ENCODE measurements at places on chromosomes 16 and 17. TPM values are rescaled to one million over a fixed set of nuclear protein-coding genes. Genes with fewer than 3 reads are reported as not detected.

GRCh38 chr16:85173981-85174751 is 61.9 kb upstream of the CIBAR2 start:
- DNase-seq: no peak

SEPTIN1 gene
- 2.9 TPM for total RNA-seq

GRCh38 chr16:57245472-57246113 is 534 bp downstream of the ARL2BP start:
- DNase-seq: peak; percentile 58

DNA sequence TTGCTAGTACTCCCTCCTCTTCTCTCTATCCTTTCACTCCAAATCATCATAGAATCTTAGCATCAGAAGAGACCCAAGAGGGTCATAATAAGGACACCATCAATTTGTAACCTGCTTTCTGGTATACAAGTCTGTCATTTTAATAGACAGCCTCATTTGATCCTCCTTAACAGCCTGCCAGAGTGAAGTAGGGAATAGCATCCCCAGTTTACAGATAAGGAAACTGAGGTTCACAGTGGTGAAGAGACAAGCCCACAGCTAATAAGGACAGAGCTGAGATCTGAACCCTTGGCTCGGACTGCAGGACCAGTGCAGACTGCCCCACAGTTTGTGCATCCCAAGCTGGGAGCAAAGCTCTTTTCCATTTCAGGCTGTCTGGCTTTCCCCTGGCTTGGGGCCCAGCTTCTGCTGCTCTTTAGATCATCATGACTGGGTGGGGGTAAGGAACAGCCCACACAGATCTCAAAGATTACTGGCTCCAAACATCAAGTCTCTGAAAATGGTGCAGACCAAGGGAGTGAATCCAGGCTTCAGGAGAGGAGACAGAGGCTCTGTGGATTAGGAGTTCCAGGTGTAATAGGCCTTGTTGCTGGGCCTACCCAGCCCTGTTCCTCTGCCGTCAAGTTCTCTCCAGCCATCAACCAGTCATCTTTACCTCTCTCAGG is 10.3 kb upstream of the IGFBP4 start:
- DNase-seq: no peak

DNA sequence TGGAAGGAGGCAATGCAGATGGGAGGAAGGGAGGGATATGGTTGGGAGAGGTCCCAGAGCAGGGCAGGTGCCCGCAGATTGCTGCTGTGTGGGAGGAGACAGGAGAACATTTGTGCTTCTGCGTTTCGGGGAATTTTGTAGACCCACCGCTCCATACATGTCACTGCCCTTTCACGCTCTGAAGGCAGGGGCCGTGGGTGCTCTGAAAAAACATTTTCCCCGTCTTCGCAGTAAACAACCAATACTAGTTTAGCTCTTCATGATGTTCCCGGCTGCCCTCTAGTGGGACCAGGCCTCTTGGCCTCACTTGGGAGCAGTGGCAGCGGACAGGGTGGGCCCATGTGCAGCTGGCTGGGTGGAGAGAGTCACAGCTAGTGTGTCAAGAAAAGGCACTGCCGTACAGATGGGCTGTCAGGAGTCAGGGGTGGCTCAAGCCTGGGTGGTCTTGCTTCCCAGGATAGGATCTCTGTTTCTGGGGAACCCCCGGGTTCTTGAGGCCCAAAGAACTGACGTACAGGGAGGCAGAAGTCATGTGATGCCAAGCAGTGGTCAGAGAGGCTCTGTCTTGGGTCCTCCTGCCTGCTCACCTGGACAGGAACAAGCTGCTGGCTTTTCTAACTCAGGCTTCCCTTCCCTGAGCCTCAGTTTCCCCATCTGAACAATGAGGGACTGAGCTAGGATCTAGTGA is 46.5 kb upstream of the CPNE2 start:
- peak; percentile 70 for DNase-seq

GRCh38 chr16:2088759-2089358 is 41.1 kb downstream of the TSC2 start:
- no peak for DNase-seq

G6PC3 gene
- 51.2 TPM for total RNA-seq

DNA sequence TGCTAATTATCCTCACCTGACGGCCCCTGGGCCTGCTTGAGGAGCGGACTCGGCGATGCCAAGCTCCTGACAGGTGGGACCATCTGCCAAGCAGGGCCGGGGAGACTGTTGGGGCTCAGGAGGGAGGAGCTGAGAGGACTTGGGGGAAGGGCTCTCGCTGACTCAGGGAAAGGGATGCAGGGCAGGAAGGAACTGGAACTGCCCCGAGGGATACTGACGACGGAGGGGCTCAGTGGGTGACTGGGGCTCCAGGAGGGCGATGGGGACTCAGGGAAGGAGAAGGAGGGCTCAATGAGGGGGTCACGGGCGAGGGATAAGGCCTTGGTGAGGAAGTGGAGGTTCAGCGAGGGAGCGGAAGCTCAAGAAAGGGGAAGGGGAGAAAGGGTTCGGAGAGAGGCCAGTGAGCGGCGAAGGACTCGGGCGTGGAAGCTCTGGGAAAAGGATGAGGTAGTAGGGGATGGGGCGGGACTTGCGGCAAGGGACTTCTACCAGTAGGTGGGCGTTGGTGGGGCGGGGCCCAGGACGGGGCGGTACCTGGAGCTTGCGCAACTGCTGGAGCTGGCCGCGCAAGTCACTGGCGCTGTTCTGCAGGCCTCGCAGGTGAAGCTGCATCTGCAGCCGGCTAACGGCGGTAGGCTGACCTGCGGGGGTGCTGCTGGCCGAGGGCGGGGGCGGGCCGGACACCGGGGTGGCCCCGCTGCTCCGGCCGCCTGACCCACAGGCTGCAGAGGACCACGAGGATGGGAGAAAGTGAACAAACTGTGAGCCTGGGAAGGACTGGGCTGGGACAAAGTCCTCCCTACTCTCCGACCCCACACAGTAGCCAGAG is 46.5 kb downstream of the SRCIN1 start:
- DNase-seq: peak; percentile 86

DNA sequence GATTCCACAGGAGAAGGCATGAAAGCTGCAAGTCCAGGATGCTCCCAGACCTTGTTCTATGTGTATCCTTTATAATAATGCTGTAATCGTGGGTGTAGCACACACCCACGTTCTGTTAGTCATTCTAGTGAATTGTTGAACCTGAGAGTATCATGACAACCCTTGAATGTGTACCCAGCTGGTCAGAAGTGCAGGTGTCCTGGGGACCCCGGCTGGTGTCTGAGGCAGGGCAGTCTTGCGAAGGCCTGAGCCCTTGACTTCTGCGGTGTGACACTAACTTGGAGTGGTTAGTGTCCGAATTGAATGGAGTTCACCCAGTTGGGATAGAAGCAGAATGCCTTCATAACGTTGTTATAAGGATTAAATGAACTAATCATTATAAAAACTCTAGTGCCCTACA is 218.0 kb upstream of the TNRC6C start:
- DNase-seq: no peak

GRCh38 chr17:48632579-48633265 is 6.6 kb upstream of the HOXB9 start:
- DNase-seq: no peak

DNA sequence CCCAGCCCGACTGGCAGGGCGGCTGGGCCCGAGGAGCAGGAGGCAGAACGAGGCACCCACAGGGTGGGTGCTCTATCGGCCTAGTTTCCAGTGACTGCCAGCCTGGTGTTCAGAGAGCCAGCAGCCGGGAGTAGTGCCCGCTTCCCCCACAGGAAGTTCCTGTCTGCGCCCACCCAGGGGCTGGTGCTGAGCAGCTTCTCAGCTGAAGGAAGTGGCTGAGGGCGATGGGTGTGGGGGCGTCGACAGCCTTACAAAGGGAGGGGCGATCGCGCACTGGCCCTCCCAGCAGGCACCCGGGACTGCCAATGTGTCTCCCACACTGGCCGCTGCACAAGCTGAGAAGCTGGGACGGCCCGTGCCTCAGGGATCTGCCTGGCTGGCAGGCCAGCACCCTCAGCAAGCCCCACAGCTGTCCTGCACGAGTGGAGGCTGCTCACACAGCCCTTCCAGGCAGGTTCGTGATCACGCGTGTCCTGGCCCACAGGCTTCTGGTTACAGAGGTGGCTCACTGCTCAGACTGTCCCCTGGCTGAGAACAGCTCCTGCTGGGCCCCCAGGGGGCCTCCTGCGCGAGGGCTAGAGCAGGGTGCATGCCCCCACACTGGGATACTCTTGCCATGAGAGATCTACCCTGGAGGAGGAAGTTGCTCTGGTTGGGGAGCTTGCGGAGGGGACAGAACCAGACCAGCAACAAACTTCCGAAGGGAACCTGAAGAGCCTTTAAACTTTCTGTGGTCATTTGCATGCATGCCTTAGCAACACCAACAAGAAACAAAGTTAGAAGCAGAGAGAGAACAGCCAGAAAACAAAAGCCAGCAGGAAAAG is 2.5 kb downstream of the RNF166 start:
- DNase-seq: no peak

DNA sequence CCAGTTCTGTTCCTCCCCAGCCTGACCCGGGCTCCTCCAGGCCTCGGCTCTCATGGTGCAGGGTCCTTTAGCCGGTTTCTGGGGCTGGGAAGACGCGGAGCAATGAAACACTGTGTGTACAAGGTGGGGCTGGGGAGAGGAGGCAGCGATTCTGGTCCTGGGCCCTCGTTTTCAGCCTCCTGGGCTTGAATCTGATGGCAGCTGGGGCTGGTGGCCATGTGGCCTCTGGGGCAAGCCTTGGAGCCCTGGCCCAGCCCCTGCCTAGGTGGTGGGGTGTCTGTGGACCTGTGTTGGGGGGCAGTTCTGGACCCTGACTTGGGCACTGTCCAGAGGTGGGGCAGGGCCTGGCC is 4.1 kb downstream of the FOXJ1 start:
- DNase-seq: peak; percentile 23

- DNase-seq: peak; percentile 55
Measured at GRCh38 chr17:79970576-79971068, 65.0 kb downstream of the TBC1D16 start.

- DNase-seq: no peak
Measured at GRCh38 chr16:54628796-54629625, 301.7 kb upstream of the IRX5 start.

- DNase-seq: no peak
Measured at GRCh38 chr16:86763819-86764218, 185.5 kb downstream of the FOXL1 start.

DNA sequence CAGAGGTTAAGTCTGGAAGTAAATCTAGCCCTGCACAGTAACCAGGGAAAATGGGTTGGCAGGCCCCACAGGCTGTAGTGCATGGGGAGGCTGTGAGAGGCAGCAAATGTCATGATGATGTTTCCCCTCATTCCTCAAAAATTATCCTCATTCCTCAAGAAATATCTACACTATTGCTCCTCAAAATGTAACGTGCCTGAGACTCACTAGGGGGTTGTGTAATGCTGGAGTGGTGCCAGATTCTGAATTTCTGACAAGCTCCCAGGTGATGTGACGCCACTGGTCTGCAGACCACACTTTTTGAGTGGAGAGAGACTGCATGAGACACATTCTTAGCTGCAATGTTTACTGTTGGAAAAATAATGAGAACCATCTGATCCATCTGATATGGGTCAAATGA is 1.2 kb upstream of the MPP3 start:
- no peak for DNase-seq

DNA sequence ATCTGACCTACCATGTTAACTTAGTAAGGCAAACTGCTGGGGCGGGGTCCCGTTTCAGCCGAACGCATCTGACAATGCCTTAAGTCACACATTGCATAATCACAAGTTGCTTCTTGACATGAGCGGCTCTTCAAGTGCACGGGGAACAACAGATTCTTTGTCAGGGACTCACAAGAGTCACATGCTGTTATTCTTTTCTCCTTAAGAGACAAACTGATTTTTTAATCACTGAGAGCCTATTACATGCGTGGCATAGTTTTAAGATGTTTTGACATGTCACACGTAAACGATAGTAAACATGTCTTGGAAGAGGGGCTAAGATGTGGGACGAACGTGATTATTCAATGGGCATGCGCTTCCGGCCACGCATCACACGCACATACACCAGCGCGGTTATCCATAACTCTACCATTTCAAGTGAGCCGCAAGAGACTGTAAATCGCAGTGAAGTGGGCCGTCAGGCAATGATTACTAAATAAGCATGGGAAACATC is 63.4 kb downstream of the ADCY9 start:
- DNase-seq: no peak

GRCh38 chr17:81400154-81400977 is 5.1 kb downstream of the BAHCC1 start:
- peak; percentile 65 for DNase-seq

SHBG gene
- total RNA-seq: not detected

TMEM235 gene
- total RNA-seq: not detected

- DNase-seq: peak; percentile 98
Measured at GRCh38 chr16:1342526-1343427, 8.9 kb downstream of the TSR3 start.

P3H4 gene
- total RNA-seq: 5.6 TPM

- DNase-seq: no peak
Measured at GRCh38 chr17:43627653-43628052, 34.1 kb downstream of the MEOX1 start.

CCDC154 gene
- 4.2 TPM for total RNA-seq

- DNase-seq: no peak
Measured at GRCh38 chr17:47413872-47414271, 90.1 kb downstream of the EFCAB13 start.

POLR3E gene
- 31.5 TPM for total RNA-seq

GRCh38 chr16:74257061-74257460 is 39.6 kb upstream of the PSMD7 start:
- no peak for DNase-seq

DNA sequence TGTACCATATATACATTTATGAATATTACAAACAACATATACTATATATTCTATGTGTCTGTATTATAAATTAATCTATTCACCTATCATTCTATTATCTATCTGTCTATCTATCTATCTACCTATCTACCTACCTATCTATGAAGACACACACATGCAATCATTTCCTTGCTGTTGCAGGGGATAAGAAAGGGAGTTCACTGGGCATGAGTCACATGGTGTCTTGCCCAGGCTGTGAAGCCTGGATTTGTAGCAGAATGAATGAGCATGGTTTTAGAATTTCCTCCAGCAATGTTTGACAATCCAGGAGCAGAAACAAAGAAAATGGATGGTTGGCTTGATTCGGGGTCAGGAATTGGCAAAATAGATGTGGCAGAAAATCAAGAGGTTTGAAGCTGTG is 23.2 kb upstream of the FAM20A start:
- no peak for DNase-seq

GRCh38 chr17:44967907-44968224 is 237 bp downstream of the C1QL1 start:
- no peak for DNase-seq

LUC7L3 gene
- 222 TPM for total RNA-seq

MFSD6L gene
- not detected for total RNA-seq

EME1 gene
- total RNA-seq: 4.7 TPM

DNA sequence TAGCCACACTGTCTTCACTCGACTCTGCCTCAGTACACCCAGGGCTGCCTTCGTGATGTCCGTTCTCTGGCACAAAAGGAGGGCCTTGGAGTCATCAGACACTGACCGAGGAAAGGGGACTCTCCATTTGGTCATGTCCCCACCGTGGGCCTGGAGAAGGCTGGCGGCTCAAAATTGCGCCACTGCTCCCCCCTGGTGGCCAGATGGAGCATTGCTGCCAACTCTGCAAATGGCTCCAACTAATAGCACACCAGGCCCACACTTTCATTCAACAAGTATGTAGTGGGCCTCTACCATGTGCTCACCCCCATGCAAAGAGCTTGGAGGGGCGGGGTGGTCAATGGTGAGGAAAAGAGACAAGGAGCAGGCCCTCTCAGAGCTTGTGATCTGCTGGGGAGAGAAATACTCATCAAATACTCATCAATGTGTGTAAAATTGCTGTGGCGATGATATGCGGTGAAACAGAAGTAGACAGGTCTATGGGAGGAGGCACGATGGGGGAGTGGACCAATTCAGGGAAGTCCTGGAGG is 5.2 kb upstream of the GRIN2C start:
- peak; percentile 88 for DNase-seq
